Activated T-helper 9 cell treated with anti-CD3 and anti-CD28 coated beads, Interleukin-2, amount 50 U/mL, for 16 hours (primary cell): ENCODE measurements at places on chromosomes 6 and 20.
A peak's percentile ranks its signal among the peaks of the same experiment; 100 is the strongest.

GRCh38 chr6:71737953-71738352, 148.4 kb upstream of the RIMS1 start:
- DNase-seq = no peak

GRCh38 chr20:61285152-61285645, 33.1 kb downstream of the CDH4 start:
- DNase-seq = no peak

DNA sequence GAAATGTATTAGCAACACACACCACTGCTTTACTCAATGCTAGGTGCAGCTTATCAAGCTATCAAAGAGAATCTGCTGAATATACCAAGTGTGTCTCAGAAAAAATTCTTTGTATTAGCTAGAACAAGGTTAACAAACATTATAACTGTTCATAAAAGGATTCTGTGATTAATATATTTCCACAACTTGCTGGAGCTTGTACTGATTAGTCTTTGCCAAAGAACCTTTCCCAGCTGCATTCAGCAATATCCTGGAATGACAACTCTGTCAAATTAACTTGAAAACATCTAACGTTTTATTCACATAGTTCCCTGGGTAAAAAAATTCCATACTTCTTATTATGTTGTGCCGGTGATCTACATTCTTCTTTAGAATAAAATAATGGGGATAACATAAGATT, 252.7 kb downstream of the FOXC1 start:
- no peak for DNase-seq

- no peak for DNase-seq
These were observed 33.2 kb downstream of the PLEKHG1 start for GRCh38 chr6:150632785-150633485.

GRCh38 chr20:24723647-24724352, 225.3 kb upstream of the CST7 start:
- no peak for DNase-seq

- no peak for DNase-seq
These were observed 24.1 kb downstream of the CARMIL1 start for GRCh38 chr6:25303254-25303653.

- DNase-seq = no peak
These were observed 101.7 kb upstream of the FOXA2 start for GRCh38 chr20:22686097-22686496.

DNA sequence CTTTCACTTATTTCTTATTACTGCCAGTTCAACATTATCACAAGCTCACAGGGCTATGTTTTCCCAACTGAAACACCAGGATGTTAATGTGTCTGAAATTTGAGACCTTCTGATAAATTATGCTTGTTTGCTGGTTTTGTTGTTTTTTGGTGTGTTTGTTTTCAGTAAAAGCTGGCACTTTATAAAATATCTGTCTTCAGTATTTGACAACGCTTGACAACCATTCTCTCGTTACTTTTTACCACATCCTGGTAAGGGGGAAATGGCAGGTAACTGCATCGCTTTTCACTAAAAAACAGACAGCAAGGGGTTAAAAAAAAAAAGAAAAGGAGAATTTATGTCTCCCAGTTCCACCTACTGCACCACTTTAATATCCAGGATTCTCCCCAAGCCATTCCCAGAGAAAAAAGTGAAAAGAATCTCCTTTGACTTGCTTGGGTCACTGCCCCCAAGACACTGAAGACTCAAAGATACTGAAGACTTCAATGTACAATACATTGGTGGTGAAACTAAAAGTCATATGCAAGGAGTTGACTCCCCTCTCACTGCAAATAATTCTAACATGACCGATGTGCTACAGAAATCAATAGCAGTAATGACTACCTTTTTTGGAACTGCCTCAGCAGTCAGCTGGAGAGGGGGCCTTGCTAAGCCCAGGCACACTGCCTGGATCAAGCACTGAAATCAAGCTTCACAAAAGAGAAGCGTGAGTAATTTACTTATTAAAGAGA, 88.9 kb downstream of the HIVEP2 start:
- DNase-seq = no peak

GRCh38 chr6:160667639-160668481, 3.8 kb upstream of the LPA start:
- DNase-seq = no peak

DNA sequence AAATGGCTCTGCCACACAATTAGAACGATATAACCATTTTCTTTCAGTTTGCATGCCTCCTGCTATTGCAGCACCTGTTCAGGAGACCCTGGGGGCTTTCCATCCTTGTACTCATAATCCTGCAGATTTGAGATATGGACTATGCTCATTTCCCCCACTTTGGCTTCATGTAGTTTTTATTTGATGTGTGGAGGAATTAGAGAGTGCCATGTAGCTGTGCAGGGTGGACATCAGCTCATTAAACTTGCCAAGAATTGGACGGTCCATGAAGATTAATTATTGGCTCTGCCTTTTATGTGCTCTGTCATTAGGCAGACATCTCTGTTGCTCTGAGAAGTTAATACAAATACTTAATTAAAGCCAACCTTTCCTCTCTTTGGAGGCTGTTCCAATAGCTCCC, 66.2 kb upstream of the CD83 start:
- no peak for DNase-seq

DNA sequence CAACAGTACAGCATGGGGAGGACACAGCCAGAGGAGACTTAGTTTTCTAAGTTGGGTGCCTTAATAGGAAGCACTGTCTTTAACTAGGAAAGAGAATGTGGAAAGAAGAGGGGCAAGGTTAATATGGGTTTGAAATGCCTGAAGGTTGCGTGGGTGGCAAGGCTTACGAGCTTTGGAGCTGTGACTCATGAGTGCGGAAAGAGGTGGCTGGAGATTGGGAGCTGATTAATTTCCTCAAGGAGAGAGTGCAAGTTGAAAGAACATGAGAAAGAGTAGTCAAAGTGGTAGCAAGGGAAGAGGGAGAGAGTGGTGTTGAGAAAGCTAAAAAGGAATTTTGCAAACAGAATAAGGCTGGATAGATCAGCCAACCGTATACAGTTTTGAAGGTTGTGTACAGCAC, 315.1 kb upstream of the PRND start:
- no peak for DNase-seq

- peak; percentile 20 for DNase-seq
These were observed at the start of gene ZSCAN9 for GRCh38 chr6:28225056-28225834. ZSCAN9 (plus strand) TSS chr6:28225275; CDS start chr6:28227085, 1,810 bp downstream.

DNA sequence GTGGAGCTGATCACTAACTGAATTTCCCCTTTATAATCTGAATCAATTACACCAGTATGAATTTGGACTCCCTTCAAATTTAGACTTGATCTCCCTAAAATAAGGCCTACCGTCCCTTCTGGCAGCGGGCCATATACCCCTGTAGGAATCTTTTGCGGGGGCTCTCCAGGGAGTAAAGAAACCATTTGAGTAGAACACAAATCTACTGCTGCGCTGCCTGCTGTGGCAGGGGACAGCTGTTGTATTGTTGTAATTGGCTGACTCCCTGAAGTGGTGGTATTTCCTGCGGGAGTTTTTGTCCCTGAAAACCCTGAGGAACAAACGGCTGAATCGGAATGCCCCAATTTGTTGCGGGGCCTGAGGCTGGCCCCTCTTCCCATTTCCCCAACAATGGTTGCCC, 16.0 kb upstream of the PTCRA start:
- DNase-seq = no peak

GRCh38 chr20:45183084-45183483, 8.4 kb downstream of the PI3 start:
- no peak for DNase-seq

- DNase-seq = no peak
These were observed 423.2 kb downstream of the PREX1 start for GRCh38 chr20:48404598-48404997.

DNA sequence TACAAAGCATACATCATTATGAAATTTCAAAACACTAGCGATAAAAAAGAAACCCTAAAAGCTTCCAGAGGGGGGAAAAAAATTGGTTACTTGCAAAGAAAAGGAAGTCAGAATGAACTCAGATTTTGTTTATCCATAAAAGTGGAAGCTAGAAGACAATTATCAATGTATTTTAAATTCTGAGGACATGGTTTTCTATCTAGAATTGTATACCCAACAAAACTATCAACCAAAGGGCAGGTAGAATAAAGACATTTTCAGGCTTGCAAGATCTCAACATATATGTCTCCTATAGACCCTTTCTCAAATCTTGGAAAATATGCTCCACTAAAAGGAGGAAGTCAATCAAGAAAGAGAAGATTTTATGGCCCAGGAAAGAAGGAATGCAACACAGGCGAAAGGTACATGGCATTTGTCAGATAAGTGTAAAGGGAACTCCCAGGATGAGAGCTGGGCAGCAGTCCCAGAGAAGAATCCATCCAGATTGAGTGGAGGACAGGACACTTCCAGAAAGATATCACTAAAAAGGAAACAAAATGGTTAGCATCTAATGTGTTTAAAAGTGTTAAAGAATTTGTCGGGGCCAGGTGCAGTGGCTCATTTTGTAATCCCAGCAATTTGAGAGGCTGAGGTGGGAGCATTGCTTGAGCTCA, 45.4 kb upstream of the ZFAND3 start:
- no peak for DNase-seq

GRCh38 chr6:11815231-11815630, 36.6 kb upstream of the ADTRP start:
- no peak for DNase-seq

GRCh38 chr6:57017841-57018240, 28.7 kb upstream of the KIAA1586 start:
- no peak for DNase-seq

GRCh38 chr6:135675862-135676261, 175.6 kb upstream of the PDE7B start:
- no peak for DNase-seq

- no peak for DNase-seq
These were observed 771.4 kb upstream of the DEFB115 start for GRCh38 chr20:30486103-30486478.
